Spleen (tissue), 13 donors: ENCODE measurements at places on chromosomes 16 and 17. TPM values are rescaled to one million over a fixed set of nuclear protein-coding genes. Genes with fewer than 3 reads are reported as not detected.

Gene KRT222
- 10.2 TPM for total RNA-seq

Gene SLC38A8
- total RNA-seq, result not detected

Gene PRSS27
- total RNA-seq, result 1.8 TPM

Gene HS3ST3A1
- 17.3 TPM for total RNA-seq

Gene IKZF3
- 95.6 TPM for total RNA-seq

Gene PALB2
- total RNA-seq, result 9.6 TPM

Gene ABCC12
- not detected for total RNA-seq

Gene KRTAP2-2
- total RNA-seq, result not detected

Gene EPN3
- total RNA-seq, result not detected

Gene SLC9A5
- 13.5 TPM for total RNA-seq

Gene CCDC200
- not detected for total RNA-seq

Gene SREBF1
- 69.8 TPM for total RNA-seq

Gene MLST8
- 25.1 TPM for total RNA-seq

Gene KIF22
- total RNA-seq, result 40.9 TPM

Gene AXIN2
- 15.1 TPM for total RNA-seq

Gene AIPL1
- not detected for total RNA-seq
